ENCODE measurements at places on chromosomes 13 and 19. TPM values are rescaled to one million over a fixed set of nuclear protein-coding genes. Genes with fewer than 3 reads are reported as not detected.

Gene NLRP11
- total RNA-seq: not detected

Gene PSG6
- total RNA-seq: not detected

Gene FAM216B
- total RNA-seq: not detected

Gene APOE
- total RNA-seq: 824 TPM

Gene FAM83E
- total RNA-seq: 6.6 TPM

Gene ZNF627
- 12.7 TPM for total RNA-seq

Gene IFNL1
- total RNA-seq: not detected

Gene GZMM
- 0.60 TPM for total RNA-seq

Gene TYROBP
- 0.46 TPM for total RNA-seq

Gene COMP
- 0.18 TPM for total RNA-seq

Gene FUT2
- total RNA-seq: 6.5 TPM

Gene S1PR4
- total RNA-seq: 0.28 TPM

Gene C19orf85
- total RNA-seq: 2.1 TPM

Gene EMP3
- 11.1 TPM for total RNA-seq

Gene PRKACA
- total RNA-seq: 48.0 TPM

Gene KIR2DL1
- not detected for total RNA-seq

Gene IL11
- total RNA-seq: 1.2 TPM

Gene SLC15A1
- 2.8 TPM for total RNA-seq

Gene CEACAM3
- total RNA-seq: not detected

Gene ZNF628
- total RNA-seq: 14.0 TPM

Gene PLIN4
- 0.35 TPM for total RNA-seq
